Small intestine (tissue), 16 donors: ENCODE measurements at places on chromosomes 16 and 17. TPM values are rescaled to one million over a fixed set of nuclear protein-coding genes. Genes with fewer than 3 reads are reported as not detected.

PMP22 gene
- 68.9 TPM for polyA plus RNA-seq

ACSM2B gene
- 0.18 TPM for polyA plus RNA-seq

LAT gene
- 19.2 TPM for polyA plus RNA-seq

KLHL10 gene
- not detected for polyA plus RNA-seq

SPATA22 gene
- not detected for polyA plus RNA-seq

ZFP90 gene
- 16.3 TPM for polyA plus RNA-seq

HAS3 gene
- 1.1 TPM for polyA plus RNA-seq

KRT39 gene
- not detected for polyA plus RNA-seq

NXPH3 gene
- 0.31 TPM for polyA plus RNA-seq

RILP gene
- polyA plus RNA-seq, result 24.1 TPM

KCNJ18 gene
- polyA plus RNA-seq, result not detected

FOXL1 gene
- 0.22 TPM for polyA plus RNA-seq

AURKB gene
- 5.1 TPM for polyA plus RNA-seq
